CD4-positive, alpha-beta T cell treated with Interleukin-15 for 1 hour (primary cell): ENCODE measurements at places on chromosomes 7 and 10.

DNA sequence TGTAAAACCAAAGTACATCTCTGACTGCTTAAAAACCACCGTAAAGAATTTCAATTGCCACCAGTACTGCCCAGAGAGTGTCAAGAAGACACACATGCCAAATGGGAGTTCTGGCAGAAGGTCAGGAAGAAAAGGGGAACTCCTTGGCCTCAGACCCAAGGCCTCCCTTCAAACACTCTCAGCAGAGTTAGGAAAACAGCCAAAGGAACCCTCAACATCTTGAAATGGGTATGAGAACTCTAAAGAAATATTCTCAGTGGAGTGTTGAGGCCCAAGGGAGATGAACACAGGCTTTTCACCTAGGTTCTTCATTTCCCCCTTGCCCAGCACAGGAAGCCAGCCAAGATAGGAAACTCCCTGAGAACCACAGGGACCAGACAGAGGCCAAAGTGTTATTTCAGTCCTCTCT is 96.1 kb upstream of the ASAH2 start:
- DNase-seq: no peak

- DNase-seq: no peak
Observed at GRCh38 chr7:98668255-98668654, 51.2 kb downstream of the NPTX2 start.

- no peak for DNase-seq
Observed at GRCh38 chr7:42666994-42667393, 244.9 kb downstream of the C7orf25 start.

DNA sequence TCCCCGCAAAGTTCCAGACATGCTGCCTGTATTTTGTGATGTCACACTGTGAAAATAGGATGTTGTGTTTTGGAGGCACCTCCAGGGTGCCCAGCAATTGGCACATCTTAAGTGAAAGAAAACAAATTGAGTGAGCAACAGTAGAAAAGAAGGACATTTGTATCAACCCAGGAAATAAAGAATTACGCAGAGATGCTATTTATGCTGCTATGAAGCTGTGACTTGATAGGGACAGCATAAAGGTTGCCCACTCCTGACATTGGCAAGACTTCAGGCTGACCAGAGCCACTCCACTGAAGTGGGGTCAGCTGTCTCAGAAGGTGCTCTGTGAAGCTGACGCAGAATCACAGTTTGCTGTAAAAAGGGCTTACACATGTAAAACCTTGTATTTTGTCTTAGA is 729.9 kb upstream of the GALNT17 start:
- DNase-seq: no peak

- DNase-seq: no peak
Observed at GRCh38 chr7:24827589-24827988, 70.3 kb upstream of the GSDME start.

DNA sequence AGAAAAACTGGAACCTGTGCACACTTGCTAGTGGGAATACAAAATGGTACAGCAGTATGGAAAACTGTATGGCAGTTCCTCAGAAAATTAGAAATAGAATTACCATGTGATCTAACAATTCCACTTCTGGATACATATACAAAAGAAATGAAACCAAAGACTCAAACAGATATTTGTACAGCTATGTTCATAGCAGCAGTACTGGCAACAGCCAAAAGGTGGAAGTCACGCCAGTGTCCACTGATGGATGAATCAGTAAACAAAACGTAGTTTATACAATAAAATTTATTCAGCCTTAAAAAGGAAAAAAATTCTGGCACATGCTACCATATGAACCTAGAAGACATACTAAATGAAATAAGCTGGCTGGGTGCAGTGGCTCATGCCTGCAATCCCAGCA is 23.0 kb downstream of the IDE start:
- no peak for DNase-seq

DNA sequence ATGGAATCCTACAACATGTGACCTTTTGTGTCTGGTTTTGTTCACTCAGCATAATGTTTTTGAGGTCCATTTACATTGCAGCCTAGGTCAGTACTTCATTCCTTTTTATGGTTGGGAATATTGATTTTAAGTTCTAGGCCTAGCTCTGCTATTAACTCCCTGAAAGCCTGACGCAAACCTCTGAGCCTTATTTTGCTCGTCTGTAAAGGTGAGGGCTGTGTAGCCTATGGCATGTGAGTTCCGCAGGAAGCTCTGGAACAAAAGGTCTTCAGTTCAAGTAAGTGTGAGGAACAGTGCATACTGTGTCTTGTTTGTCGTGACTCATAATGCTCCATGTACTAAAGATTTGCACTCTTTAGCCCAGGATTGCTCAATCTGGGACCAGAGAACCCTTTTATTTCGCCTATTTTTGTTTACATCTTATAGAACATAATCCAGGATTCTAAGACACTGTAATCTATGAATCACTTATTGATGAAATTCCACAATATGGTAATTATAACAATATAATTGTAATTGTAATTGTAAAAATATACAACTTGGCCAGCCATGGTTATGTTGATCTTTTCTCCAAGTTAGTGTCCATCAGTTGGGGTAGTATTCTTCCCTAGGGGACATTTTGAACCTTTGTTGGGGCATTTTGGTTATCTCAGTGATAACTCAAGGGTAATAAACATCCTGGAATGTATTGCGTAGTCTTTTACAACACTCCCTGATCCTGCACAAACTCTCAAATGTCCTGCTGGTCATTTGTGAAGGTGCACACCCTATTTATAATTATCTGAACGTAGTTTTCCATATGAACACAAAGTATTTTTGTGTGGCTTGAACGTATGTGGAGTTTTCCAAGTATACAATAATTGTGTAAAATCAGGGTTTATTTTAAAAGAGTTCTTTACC is 184.7 kb downstream of the VTI1A start:
- DNase-seq: no peak

DNA sequence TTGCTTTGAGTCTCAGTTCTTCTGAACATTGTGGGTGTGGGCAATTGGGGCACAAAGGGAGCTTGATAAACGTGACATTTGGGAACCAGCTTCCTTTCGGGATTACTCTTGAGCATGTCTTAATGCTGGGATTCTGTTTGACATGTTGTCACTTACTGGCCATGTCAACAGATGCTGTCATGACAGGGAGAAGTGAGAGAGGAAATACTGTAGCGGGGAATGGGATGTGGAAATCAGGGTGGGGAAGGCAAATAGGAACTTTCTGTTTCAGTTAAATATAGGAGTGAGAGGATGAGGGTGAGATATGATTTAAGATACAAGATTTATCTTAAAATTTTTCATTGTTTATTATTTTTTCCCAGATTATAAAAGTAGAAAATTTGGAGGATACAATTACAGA is 83.9 kb downstream of the SEC23IP start:
- no peak for DNase-seq

- no peak for DNase-seq
Observed at GRCh38 chr7:89067048-89067447, 271.5 kb upstream of the TEX47 start.

- DNase-seq: no peak
Observed at GRCh38 chr7:78845155-78845554, 608.3 kb downstream of the MAGI2 start.

DNA sequence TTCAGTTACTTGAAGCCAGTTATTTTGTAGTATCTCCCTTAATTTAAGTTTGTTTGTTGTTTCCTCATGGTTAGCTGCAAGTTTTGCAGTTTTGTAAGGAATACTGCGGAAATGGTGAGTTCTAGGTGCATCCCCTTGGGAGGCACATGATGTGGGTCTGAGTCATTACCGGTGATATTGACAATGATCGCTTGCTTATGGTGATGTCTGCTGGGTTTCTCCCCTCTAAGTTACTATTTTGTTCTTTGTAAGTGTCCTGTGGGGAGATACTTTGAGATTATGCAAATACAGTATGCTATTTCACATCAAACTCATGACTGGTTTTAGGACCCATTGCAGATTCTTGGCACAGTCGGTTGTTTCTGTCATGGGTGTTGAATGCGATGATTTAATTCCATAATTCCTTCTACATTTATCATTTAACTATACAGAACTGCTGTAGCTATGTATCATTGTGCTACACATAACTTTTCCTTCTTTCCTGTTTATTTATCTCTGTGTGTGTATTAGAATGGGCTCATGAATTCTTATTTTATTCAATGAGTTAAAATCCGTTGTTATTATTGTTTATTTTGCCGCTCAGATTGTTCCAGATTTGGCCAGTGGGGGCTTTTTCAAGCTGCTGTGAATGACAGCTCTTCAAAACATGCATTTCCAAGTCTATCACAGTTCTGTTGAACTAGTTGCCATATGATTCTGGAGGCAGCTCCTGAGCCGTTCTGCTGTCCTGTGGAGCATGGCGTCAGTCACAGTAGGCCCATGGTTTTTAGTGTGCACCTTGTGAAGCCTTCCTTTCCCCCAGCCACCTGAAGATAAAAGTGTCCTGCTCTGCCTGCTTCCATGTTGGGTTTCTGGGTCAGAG is 18.4 kb downstream of the TSPAN14 start:
- DNase-seq: no peak

GRCh38 chr7:18590744-18591340 is 95.3 kb downstream of the HDAC9 start:
- DNase-seq: no peak

DNA sequence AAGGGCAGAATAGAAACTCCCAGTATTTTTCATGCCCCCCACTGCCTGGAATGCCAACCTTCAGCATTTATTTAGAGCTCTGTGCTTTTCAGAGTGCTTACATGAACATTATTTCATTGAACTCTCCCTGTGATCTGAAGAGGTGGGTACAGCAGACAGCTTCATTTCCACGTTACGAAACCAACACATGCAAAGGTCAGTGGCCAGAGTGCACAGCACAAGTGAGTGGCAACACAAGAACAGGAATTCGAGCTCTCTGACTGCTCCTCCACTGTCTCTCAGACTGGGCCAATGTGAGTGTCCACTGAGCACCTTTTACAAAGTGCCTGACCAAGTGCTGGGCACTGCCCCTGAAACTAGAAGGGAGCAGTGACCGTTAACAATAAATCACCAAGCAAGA is 162.9 kb downstream of the GLI3 start:
- DNase-seq: no peak

DNA sequence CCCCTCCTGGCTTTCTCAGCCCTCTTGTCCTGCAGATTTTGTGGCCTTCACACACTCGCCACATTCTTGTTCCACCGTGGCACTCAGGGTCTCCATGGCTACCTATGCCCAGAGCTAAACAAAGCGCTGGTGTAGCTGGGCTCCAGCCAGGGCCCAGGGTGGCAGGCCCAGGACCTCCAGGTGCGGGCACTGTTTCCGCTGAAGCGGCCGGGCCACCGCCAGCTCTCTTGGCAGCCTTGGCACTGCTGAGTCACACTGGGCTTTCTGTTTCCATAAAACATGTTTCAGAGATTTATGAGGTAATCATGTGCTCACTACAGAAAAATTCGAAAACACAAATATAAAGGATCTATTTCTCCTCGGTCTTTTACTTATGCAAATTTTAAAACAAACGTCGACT is 51.3 kb downstream of the AOC1 start:
- DNase-seq: no peak

DNA sequence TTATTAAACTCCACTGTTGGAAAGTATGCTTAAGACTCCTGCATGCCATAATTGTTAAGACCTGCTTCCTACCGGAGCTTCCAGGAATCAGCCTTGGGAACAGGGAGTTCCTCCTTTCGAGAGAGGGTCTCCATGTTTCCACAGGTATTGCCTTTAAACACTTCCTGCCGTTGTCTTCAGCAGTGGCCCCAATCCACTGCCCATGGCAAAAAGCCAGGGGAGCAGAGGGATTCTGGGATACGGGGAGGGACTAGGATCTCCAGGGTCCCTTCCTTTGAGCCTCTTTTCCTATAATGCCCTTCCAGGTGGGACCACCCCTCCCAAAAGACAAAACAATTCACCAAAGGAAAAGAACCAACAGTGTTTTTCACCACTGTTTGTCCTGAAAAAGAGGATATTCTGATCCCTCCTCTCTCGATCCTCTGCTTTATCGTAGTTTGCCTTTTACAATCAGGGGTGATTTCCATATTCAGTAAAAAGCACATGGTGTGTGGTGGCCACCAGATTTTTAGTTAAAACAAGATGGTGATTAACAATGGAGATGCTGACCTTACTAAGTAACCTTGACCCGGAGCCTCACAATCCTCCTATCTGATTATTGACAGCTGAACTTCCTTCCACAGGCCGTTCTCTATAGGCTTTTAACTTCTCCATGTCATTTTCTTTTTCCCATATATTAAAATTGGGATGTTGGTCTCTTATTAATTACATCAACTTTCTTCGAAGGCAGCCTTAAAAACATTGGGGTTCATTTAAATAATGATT is 36.0 kb downstream of the LRRC72 start:
- no peak for DNase-seq

DNA sequence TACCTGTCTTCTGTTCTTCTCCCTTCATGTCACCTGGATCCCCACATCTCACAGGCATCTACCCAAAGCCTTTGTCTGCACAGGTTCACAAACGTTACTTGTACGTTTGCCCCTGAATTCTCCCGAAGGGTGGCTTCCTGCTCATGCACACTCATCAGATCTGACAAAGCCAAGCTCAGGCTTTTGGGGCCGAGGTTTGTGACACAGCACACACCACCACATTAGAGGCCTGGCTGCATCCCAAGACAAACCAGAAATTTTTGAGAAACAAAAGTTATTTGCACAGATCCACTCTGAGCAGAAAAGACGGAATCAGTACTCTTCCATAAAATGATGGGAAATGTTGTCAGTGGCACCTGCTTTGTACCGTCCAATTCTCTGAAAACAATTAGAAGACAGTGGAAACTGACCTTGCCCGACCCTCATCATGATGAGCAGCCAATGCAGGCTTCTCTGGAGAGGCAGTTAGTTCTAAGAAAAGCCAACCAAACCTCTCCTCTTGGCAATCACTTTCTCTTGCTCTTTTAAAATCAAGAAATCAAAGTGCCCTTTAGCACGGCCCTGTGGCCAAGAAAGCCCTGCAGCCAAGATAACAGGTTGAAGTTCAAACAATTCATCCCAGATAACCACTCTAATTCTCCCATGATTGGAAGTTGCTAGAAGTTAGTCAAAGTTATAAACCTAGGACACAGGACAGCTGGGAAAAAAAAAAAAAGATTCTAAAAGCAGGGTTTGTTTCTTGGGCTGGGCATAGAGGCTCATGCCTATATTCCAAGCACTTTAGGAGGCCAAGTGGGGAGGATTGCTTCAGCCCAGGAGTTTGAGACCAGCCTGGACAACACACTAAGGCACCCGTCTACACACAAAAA is 13.6 kb upstream of the SVIL start:
- DNase-seq: no peak

DNA sequence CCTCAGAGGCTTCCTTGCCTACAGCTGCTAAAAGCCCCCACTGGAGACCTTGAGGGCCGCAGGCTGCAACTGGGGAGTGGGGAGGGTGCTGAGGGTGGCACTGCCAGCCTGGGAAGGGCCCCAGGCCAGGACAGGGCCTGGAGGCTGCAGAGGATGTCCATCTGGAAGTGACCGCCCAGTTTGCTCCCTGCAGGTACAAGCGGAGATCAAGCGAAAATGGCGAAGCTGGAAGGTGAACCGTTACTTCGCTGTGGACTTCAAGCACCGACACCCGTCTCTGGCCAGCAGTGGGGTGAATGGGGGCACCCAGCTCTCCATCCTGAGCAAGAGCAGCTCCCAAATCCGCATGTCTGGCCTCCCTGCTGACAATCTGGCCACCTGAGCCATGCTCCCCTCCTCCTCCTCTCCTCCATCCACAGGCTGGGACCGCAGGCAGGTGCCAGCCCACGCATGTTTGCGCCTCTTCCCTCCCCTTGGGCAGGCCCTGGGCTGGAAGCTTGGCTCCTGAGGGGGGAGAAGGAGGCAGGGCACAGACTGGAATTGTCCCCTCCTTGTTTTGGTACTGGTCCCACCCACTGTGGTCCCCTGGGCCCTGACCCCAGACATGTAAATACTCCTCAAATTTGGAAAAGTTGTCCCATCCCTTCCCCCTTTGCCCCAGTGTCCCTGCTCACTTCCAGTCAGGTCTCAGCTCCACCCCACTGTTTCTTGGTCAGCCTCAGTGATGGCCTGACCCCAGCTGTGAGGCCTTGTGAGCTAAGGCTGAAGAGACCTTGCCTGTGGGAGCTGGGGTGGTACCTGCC is 54.4 kb downstream of the ADCYAP1R1 start:
- no peak for DNase-seq
